A673 (cell line): ENCODE measurements at places on chromosomes 7 and 10. TPM values are rescaled to one million over a fixed set of nuclear protein-coding genes. Genes with fewer than 3 reads are reported as not detected.

- peak; percentile 34 for DNase-seq
These were observed 212.9 kb downstream of the CCSER2 start for GRCh38 chr10:84541289-84541637.

DNA sequence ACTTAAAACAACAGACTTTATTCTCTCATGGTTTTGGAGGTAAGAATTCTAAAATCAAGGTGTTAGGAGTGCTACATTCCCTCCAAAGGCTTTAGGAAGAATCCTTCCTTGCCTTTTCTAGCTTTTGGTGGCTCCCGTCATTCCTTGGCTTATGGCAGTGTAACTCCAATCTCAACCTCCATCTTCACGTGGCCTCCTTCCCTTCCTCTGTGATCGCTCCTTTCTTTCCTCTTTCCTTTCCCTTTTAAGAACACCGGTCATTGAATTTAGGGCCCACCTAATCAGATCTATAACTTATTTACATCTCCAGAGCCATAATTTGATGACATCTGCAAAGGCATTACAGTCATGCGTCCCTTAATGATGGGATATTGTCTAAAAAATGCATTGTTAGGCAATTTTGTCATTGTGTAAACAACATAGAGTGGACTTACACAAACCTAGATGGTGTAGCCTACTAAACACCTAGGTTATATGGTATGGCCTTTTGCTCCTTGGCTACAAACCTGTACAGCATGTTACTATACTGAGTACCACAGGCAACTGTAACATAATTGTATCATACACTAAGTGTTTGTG, 5.9 kb upstream of the HERC4 start:
- DNase-seq, result no peak

GRCh38 chr7:26151096-26151495, 902 bp upstream of the NFE2L3 start:
- DNase-seq, result no peak

DNA sequence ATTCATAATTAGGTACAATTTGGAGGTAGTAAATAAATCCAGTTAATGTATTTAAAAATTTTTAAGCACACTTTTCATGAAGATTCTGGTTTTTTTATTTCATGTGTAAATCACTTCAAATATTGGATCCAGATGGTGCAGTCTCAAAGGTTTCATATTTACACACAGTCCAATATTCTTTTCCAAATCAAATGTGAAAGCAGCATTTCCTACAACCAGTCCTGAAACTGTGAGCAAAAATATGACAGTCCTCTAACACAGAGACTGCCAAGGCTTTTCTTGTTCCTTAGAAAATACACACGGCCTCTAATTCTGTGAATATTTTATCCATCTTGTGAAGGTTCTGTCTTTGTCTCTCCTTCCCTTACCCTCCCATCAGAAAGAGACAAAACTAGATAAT, 645.9 kb downstream of the ARL4A start:
- no peak for DNase-seq

- DNase-seq, result peak; percentile 69
These were observed 11.9 kb downstream of the RGR start for GRCh38 chr10:84256510-84257342.

DNA sequence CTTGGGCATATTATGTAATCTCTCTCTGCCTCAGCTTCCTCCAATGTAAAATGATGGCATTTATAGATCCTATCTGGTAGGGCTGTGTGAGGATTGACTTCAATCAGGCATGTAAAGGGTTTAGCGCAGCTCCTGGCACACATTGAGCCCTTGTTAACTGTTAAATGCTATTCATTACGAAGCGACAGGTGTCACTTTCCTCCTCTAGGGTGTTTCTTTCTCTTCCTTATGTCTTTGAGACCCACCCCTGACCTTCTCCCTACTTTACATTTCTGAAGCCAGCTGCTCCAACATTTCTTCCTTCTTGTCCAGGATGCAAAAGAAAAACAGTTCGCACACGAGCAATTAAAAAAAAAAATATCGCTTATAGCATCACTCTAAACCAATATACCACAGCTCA, 5.7 kb upstream of the R3HCC1L start:
- no peak for DNase-seq

Gene AGR3
- not detected in 2 replicates for total RNA-seq

Gene DPP6
- not detected in 2 replicates for total RNA-seq

Gene SH3PXD2A
- total RNA-seq, result 54.9 and 57.1 TPM in 2 replicates

Gene CALHM3
- total RNA-seq, result not detected in 2 replicates

Gene CYP2C18
- not detected in 2 replicates for total RNA-seq

Gene NUTM2B
- 1.0 TPM in 2 replicates for total RNA-seq
